ENCODE measurements at places on chromosomes 13 and 19.

GRCh38 chr19:30577551-30578105 is 205.4 kb downstream of the ZNF536 start:
- DNase-seq, result no peak

- DNase-seq, result no peak
These were observed 22.4 kb downstream of the PIBF1 start for GRCh38 chr13:72804301-72804700.

DNA sequence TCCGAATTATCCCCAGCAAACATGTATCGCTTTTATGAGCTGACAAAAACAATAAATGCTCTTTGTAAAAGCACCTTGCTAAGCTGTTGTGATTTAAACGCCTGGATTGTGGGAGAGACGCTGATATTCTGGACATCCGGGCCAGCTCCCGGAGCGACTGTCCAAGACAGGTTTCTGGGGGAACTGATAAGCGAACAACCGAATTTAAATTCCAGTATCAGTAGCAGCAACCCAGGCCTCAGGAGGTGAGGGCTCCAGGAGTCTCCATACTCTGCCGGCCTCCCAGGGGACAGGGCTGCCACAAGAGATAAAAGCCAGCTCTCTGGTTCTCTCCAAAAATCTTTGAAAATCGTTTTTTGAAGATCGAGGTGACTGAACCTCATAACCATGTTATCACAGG is 50.3 kb upstream of the VSTM2B start:
- DNase-seq, result no peak

DNA sequence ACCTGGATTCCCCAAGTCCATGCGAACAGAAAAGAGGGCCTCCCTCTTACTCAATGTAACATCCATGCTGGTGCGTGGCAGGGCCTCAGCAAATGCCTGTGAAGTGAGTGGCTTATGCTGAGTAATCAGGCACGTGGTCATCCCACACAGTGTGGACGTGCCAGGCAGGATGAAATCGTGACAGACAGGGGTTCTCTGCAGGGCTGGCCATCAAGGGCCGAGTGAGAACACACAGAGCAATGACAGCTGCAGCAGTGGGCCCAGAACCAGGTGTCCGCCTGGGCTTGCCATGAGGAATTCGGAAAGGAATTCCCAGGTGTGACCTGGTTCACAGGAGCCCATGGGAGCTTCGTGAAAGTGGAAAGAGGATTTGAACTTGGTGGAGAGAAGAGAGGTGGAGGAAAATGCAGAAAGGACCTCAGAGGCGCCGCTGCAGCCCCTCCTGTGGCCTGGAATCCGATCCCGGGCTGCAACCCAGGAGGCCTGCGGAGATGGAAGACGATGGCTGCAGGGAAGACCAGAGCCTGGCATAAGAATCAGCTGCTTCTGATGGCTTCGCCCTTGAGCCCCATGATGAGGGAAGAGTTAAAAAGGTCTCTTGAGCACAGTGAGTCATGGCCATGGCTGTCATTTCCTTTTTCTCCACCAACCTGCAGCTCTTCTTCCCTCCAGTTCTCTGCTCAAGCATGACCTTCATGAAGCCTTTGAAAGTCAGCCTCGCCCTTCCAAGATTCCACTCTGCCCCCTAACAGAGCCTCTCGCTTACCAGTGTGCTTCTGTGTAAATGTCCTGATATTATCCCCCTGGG is 34.6 kb upstream of the SOX1 start:
- DNase-seq, result no peak

DNA sequence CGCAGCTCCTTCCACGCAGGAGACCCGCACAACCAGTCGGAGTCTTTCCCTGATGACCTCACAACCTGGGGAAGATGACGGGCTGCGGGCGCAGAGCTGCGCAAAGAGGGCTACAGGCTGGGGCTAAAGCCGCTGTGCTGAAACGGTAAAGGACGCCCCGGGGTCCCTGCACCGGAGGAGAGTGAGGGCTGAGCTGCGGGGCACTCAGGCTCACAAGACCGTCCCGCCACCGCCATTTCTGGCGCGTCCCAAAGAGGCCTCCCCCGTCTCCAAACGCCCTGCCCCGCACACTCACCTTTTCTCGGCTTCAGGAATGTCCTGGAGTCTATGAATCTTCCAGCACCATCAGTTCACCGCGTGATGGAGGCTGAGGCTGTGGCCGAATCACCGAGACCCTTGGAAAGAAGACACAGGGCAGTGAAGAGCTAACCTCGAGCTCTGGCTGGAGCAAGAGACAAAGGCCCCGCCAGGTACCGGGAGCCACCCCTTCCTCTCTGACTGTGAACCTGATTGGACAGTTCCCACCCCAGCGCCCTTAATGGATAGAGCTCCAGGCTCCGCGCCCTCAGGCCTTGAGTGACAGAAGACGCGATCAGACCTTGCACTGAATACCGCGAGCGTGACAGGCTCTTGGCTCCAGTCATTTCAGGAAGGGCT is 41.8 kb upstream of the ZNF429 start:
- peak; percentile 27 for DNase-seq

GRCh38 chr19:55066107-55066709 is 3.3 kb upstream of the RDH13 start:
- no peak for DNase-seq

- DNase-seq, result no peak
These were observed 34.1 kb downstream of the TMEM255B start for GRCh38 chr13:113792886-113793717.

GRCh38 chr13:56134524-56134923 is 1006.2 kb upstream of the PRR20A start:
- DNase-seq, result no peak

DNA sequence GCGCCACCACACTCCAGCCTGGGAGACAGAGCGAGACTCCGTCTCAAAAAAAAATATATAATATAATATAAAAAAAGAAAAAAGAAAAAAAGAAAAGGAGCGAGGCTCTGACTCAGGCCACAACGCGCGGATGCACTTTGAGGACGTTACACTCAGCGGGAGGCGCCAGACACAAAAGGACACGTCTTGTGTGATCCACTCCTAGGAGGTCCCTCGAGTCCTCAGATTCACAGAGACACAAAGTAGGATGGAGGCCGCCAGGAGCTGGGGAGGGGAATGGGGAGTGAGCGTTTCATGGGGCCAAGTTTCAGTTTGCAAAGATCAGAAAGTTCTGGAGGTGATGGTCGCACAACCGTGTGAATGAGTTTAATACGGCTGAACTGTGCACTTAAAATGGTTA is 8.5 kb upstream of the ABHD17A start:
- no peak for DNase-seq

- DNase-seq, result no peak
These were observed 30.4 kb upstream of the SPATA13 start for GRCh38 chr13:24129914-24130774.

DNA sequence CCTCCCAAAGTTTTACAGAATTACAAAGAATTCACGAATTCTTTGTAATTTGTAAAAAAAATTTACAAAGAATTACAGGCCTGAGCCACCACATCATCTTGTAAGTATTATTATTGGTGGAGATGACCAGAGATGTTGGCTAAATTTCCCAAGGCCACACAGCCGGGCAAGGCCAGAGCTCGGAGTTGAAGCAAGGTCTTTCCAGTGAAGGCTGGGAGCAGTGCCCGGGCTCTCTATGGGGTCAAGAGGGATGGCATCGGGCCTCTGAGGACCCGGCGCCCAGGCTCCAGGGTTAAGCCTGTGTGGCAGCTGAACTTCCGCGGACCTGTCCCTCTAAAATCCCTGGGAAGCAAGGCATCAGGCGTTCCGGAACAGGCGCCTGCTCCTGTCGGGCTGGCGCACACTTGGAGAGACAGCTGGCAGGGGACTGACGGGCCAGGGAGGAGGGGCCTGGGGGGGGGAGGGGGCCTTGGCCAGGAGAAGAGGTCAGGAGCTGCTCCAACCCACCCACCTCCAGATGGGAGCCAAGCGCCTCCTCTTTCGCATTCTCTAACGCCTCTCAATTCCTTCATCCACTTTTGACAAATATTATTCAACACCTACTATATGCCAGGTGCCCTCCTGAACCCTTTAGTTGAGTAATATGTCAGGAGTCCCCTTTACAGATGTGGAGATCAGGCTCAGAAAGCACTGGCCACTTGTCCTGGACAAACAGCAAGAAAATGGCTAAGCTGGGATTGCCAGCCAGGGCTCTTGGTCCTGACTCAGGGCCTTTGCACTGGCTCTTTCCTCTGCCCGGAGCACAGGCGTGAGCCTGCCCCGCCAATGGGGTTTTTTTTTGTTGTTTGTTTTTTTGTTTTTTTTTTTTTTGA is 36.8 kb upstream of the SEMA6B start:
- no peak for DNase-seq

DNA sequence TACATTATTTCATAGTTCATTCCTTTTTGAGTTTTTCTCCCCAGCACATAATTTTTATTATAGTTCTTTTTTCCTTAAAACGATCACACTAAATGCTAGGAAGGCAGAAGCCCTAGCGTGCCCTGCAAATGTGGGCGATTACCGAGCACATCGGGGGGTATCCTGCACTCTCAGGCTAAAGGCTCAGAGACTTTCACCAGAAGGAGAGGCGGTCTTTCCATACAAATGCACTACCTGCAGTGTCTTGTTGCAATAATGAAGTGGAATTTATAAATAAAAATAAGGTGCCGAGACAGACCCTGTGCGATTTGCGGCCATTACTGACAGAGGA is 29.3 kb upstream of the SPACA7 start:
- no peak for DNase-seq

- DNase-seq, result no peak
These were observed 362.6 kb downstream of the KLF5 start for GRCh38 chr13:73421310-73421912.

DNA sequence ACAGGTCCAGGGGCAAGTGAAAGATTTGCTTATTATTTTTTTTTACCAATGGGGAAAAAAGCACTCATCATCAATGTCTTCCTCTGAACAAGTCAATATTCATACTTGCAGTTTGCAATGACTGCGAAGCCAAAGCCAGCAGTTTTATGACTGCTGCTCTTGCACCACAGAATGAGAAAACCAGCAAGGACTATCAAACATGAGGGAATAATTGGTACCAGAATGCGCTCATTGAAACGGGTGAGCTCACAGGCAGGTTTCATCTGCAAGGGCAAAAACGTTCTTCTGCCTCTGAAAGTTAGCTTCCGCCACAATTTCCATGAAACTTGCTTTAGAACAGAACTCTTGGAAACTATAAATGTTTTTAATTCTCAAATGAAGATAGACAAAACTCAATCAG is 5.5 kb downstream of the DLEU7 start:
- DNase-seq, result no peak

DNA sequence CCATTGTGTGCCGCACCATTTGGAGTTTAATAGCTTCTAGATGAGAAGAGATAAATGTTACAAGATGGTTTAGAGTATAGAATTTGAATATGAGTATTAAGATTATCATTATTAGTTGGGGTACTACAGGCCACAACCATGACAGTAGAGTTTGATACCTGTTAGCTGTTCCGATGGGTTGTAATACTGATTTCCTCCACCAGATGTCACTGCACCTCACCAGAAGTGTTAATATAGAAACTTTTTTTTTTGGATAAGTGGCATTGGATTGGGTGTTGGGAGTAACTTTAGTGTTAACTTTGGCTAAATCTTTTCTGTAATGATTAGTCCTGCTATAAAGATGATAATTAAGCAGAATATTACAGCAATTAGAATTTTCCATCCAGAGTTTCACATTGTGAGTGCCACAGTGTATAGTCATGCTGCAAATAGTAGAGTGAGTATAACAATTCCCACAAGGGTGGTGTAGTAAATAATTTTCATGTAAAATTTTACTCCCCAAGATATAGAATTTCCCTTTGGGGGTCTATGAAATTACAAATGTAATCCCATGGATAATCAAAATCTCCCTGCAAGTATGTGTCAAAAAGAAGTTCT is 56.3 kb downstream of the PSG3 start:
- no peak for DNase-seq

DNA sequence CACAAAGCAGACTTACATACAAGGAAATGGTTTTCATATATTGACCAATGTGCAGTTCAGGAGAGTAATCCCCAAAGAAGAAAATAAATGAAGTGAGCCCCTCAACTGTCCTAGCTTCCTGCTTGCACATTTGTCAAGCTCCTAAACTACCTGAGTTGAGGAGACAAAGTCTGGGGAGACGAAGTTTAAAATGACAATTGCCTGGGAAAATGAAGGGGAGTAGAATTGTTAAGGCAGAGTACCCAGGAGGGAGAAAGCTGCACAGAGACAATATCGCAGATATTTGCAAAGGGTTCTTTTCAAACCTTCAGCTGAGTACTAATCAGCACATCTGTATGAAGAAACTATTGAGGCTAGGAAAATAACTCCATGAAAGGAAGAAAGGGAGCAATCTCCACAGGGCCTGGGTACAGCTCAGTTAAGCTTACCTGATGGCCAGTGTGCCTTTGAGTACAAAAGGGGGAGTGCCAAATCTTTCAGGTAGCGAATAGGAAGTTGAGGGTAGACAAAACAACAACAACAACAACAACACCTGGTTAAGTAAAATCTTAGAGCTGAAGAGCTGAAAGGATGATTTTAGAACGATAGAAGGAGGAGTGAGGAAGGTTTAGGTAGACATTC is 1700.1 kb upstream of the PRR20A start:
- DNase-seq, result no peak

- no peak for DNase-seq
These were observed 183.5 kb upstream of the TSC22D1 start for GRCh38 chr13:44759384-44760360.

DNA sequence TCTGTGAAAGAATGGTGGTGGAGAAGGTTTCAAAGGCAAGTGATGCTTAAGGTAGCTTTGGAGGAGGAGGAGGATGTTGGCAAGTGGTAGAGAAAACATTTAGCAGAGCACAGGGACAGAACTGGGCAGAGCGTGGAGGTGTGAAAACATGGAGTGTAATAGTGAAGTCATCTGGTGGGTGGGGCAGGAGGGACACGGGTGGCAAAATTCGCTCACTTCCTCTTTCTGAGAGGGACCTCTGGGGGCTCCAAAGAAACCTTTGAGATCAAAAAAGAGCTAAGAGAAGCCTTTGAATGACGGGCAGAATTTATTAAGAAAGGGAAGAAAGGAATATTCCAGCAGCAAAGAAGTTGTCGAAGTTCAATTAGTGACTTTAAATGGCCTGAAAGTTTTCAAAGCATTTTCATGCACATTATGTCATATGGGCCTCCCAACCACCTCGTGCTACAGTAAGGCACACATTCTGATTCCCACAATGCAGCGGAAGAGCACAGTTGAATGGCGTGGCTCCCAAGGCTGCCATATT is 82.8 kb downstream of the STARD13 start:
- no peak for DNase-seq

Data from CD4-positive, alpha-beta T cell treated with Interferon gamma for 1 hour (primary cell).